ENCODE measurements at places on chromosomes 3 and 15. TPM values are rescaled to one million over a fixed set of nuclear protein-coding genes. Genes with fewer than 3 reads are reported as not detected.

MME gene
- 11.1 TPM for total RNA-seq

CMTM7 gene
- 42.4 TPM for total RNA-seq

SYNM gene
- 4.5 TPM for total RNA-seq

- no peak overlapping the region for H3K4me3 ChIP-seq
- H3K27ac ChIP-seq, result peak overlapping the region; percentile 36
- H3K4me1 ChIP-seq, result peaks cover 22% of the 10 kb centered on the region
- H3K36me3 ChIP-seq, result no peaks in the 10 kb centered on the region
- no peaks in the 10 kb centered on the region for H3K27me3 ChIP-seq
These were observed 13.8 kb downstream of the DENND4A start for GRCh38 chr15:65778269-65778668.

- no peak overlapping the region for H3K27ac ChIP-seq
- H3K4me1 ChIP-seq, result no peaks in the 10 kb centered on the region
- H3K36me3 ChIP-seq, result no peaks in the 10 kb centered on the region
- DNase-seq, result no peak
- no peaks in the 10 kb centered on the region for H3K27me3 ChIP-seq
These were observed 318.0 kb downstream of the CLSTN2 start for GRCh38 chr3:140252812-140253656.

CEMIP gene
- total RNA-seq, result 3.0 TPM

- DNase-seq, result no peak
- H3K27me3 ChIP-seq, result no peaks in the 10 kb centered on the region
- H3K36me3 ChIP-seq, result no peaks in the 10 kb centered on the region
These were observed at the start of gene WDR49 for GRCh38 chr3:167653760-167654159. Gene WDR49, minus strand, starts transcription at chr3:167653942. Its CDS starts 517 bp downstream, at chr3:167653425.

DNA sequence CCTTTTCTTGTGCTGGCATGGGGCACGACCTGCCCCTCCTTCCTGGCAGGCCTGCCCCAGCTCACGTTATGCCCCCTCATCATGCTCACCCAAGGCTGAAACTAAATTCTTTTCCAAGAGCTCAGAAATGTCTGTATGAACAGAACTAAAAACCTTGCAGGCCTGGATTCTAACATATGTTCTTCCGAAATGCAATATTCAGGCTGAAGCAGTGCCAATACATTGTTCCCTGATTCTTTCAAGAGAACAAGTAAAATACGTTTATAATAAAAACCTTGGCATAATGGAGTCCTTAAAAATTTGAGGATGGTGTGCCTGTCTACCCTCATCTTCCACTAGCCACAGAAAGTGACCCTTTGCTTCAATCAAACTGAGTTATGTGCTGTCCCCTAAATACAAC is 48.5 kb upstream of the ICE2 start:
- H3K27me3 ChIP-seq, result no peaks in the 10 kb centered on the region
- H3K27ac ChIP-seq, result no peak overlapping the region
- no peak overlapping the region for H3K4me3 ChIP-seq
- H3K4me1 ChIP-seq, result no peaks in the 10 kb centered on the region

TGM4 gene
- total RNA-seq, result not detected

FAM107A gene
- total RNA-seq, result 29.8 TPM

PLEKHO2 gene
- 249 TPM for total RNA-seq

GRCh38 chr15:87123676-87124382 is 1044.2 kb downstream of the AGBL1 start:
- no peaks in the 10 kb centered on the region for H3K4me1 ChIP-seq
- H3K27me3 ChIP-seq, result no peaks in the 10 kb centered on the region
- H3K4me3 ChIP-seq, result no peak overlapping the region
- no peak for DNase-seq

MAP6D1 gene
- 3.1 TPM for total RNA-seq

- no peak overlapping the region for H3K4me3 ChIP-seq
- no peaks in the 10 kb centered on the region for H3K36me3 ChIP-seq
- H3K27me3 ChIP-seq, result no peaks in the 10 kb centered on the region
- no peak for DNase-seq
- peaks cover 21% of the 10 kb centered on the region for H3K4me1 ChIP-seq
- H3K27ac ChIP-seq, result peak overlapping the region; percentile 3
These were observed 75.3 kb downstream of the CYP19A1 start for GRCh38 chr15:51263116-51263515.

Measured in spleen (tissue), 13 donors.